ENCODE measurements at places on chromosomes 2 and 18.

GRCh38 chr2:237486334-237486818 lies 675 bp upstream of the MLPH start:
- no peak for DNase-seq

- DNase-seq = no peak
Observed at GRCh38 chr18:191725-192124, 33.4 kb downstream of the USP14 start.

DNA sequence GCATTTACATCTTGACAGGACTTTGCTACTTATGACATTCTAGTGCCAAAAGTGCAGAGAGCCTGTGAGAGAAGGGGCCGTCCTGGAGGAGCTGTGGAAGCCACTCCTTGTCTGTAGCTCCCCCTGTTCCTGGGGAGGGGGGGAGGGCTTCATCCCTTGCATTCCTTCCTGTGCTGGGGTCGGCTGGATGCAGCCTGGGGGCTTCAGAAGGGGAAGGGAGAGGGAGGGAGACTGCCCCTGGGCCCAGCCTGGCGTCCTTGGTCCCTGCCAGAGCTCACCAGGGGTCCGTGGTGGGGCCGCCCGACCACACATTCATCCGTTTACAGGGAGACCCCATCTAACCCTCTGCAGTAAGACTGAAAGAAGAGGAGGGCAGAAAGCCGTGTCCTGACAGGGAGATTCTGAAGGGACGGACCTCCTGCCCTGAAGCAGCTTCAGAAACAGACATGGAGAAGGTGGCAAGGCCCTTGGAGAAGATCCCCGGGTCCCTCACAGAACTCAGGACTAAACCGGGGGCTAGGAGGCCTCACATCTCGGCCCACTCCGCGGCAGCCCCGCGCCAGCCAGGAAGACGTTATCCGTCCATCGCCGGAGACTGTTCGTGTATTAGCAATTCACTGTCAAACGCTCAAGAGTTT lies 258.3 kb upstream of the SALL3 start:
- DNase-seq = no peak

DNA sequence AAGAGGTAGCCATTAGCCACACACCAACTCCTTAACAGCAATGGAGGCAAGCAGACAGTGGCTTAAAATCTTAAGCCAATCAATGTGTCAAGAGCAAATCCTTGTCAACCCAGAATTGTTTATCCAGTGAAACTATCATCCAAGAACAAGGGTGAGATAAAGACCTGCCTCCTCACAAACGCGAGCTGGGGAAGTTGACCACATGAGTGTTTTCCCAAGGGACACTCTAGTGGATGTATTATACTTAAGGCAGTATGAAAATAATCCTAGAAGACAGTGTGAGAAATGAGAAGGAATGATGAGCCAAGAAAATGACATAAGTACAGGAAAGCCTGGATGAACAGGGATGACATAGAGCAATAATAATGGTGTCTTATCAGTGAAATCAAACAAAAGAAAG lies 209.6 kb downstream of the TWIST2 start:
- no peak for DNase-seq

- no peak for DNase-seq
Observed at GRCh38 chr2:1843646-1844045, 99.3 kb upstream of the PXDN start.

- no peak for DNase-seq
Observed at GRCh38 chr2:179201869-179202268, 62.8 kb downstream of the SESTD1 start.

DNA sequence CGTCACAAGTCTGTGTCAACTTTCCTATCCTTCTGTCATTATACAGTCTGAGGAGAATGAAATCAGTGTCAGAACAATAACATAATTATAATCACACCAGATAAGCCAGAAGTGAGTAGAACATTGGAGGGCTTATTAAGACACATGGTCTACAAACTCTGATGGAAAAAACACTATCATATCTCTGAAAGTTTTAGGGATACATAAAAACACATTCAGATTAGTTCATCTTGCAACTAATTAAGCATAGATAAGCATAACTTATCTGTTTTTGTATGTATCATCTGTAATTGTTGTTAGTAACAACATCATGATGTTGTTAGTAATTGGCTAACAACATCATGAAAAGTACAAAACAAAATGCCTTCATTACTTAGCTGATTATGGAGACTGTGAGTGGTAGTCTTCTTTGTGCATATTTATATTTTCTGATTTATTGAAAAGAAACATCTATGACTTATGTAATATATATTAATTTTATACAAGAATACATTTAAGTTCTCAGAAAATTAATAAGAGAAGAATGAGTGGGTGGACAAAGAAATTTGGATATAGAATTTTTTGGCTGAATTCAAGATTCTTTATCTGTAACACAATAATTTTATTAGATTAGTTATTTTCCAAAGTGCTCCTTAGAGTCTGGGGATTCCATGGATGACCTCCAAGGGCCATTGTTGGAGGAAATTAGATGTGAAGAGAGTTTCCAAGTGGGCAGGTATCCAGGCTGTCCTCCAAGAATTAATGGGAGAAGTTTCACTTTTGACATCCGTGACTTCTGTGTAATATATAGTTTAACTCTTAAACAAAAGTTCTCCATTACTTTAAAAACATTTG lies 16.9 kb upstream of the CCDC102B start:
- DNase-seq = no peak

DNA sequence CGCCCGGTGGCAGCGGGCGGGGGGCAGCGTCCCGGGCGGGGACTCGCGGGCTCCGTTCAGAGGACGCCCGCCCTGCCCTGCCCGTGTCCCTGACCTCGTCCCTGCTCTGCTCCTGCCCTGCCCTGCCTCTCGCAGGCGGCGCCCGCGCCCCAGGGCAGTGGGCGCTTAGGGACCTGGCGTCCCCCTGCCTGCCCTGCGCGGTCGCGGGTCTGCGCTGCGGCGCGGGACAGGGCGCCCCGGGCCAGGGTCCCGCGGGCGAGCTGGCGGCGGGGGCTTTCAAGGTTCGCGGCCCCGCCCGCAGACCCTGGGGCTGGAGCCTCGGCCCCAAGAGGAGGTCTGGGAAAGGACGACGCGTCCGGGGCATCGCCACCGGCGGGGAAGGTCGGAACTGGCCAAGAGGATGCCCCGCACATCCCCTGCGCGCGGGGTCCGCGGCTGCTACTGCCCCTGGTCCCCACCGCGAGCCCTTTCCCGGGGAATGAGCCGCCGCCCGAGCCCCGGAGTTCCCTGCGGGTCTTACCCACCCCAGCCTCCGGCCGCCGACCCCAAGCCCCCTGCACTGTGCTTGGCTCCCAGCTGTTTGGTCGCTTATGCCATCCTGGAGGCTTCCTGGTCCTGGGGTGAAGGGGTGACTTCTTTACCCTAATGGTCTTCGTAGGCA lies 679 bp downstream of the RNF144A start:
- no peak for DNase-seq

GRCh38 chr2:12467303-12467702 lies 249.4 kb upstream of the TRIB2 start:
- no peak for DNase-seq
